ENCODE measurements at places on chromosomes 3 and 15.
A peak's percentile ranks its signal among the peaks of the same experiment; 100 is the strongest.

DNA sequence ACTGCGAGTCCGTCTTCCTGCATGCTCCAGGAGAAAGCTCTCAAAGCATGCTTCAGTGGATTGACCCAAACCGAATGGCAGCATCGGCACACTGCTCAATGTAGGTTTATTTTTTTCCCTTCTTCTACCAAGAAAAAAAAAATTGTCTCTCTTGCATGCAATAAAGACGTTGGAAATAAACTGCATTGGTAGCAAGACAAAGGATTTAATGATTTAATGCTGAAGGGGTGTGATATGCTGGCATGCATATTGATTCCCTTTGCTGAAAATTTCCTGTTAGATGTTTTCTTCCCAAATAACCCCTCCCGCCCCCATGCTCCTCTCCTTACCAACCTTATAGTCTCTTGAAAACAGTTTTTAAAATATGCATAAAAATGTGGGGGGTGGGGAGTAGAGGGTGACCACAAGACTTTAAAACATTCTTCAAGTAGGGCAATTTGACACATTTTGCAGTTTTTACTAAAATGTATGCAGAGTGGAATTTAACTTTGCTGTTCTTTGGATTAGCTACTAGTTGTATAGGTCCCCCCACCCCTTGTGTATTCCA lies 799 bp downstream of the RARB start:
- peak; percentile 81 for DNase-seq

DNA sequence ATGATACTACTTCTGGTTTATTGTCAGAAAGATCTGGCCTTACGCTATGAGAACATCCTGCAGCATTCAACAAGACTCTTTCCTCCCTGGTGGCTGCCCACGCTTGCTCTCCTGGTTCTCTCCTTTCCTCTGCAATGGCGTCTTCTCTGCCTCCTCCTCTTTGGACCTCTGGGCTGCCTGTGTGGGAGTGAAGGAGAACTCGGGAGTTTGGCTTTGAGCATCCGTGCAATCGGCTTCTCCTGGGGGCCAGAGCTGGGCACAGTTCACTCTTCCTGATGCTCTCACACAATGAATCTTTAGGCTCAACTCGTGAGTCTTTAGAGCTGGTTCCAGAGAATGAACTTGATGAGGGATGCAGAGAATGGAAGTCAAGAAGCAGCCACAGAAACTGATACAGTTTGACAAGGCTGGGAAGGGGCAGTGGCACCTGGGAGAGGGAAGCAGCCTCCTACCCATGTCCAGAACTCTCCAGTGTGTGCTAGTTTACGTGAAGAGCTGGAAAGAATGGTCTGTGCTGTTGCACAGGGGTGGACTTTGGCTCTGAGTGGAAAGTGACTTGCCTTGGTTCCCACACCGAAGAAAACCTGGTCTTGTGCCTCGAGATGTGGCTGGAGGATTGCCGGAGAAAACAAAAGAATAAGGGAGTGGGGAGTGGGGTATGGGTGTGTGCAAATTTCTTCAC lies 37.9 kb downstream of the RPLP1 start:
- no peak for DNase-seq

- DNase-seq: no peak
These were observed 125.2 kb downstream of the OCA2 start for GRCh38 chr15:27973886-27974285.

- no peak for DNase-seq
These were observed 211.8 kb downstream of the TBC1D2B start for GRCh38 chr15:77865701-77866100.

DNA sequence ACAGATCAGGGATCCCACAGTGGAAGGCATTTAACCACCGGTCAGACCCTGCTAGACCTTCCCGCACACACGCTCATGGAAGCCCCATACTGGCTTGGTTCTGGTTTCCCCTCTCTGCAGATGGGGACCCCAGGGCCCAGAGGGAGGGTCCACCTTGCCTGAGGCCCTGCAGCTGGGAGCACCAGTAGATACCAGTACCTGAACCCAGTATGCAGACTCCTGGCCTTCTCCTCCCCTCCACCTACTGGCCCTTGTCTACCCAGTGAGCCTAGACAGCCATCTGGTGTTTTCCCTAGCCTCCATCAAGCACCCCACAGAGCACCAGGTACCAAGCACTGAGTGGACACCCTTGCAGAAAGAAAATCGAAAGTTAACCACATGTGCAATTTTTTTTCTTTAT lies 65.1 kb downstream of the MEGF11 start:
- DNase-seq: no peak

DNA sequence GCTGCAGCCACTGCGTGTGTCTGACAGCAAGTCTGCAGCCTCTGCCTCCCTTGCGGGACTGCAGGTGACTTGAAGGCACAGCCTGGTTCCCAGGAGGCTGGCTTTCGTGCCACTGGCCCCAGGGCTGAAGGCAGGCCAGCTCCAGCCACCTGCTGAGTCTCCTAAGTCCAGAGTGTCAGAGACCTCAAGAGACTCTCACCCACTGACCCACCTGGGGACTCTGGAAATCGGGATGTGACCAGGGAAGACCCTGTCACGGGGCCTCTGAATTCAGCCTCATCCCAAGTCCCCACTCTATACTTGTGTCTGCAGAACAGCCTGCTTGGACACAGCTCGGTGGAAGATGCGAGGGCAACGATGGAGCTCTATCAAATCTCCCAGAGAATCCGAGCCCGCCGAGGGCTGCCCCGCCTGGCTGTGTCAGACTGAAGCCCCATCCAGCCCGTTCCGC lies 16.3 kb downstream of the ISG20 start:
- DNase-seq: no peak

DNA sequence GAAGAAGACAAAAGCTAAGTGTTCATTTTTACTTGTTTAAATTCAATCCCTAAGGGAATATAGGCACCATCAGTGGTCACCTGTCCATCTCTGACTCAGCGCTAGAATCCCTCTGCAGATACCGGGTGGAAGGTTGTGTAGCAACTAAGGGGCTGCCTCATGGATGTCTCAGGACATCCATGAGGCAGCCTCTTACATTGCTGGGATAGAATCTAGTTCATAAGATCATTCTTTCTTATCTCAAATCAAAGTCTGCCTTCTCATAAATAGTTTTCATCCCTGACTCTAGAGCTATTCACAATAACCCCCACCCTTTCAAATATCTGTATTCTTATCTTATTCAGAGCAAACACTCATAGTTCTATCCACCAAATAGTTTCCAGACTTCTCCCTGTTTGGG lies 38.1 kb downstream of the HSPBAP1 start:
- no peak for DNase-seq

DNA sequence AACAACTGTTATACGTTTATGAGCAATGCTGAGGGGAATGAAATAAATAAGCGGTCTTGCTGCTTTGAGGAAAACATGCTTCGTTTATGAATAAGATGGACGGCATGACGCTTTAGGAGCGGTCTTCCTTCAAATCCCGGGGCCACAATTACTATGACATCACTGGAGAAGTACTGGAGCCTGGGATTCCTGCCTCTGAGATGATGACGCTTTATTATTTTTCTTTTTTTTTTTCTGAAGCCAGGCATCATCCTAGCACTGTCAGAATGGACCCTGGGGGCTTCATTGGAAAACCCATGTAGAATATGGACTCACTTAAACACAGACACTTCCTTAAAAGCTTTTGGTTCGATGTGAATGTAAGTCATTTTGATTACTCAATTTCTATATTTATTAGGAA lies 52.5 kb upstream of the FOXP1 start:
- DNase-seq: no peak

- peak; percentile 78 for DNase-seq
These were observed 380.9 kb upstream of the RARB start for GRCh38 chr3:25046911-25047771.

DNA sequence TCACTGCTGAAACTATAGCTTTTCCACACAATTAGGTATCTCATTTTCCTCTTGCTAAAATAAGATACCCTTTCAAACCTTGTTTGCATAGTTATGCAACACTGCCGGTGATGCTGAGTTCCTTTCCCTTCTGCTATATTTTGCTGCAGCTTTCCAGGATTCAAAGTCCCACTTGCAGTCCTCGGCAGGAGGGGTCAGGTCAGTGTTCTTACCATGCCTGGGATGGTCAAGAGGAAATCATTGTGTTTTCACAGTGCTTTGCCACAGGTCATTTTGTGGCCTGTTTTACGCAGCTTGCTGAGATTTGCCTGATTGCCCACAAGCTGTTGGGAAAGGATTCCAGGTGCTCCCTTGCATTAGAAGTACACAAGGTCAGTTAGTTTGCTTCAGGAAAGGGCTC lies 156.9 kb downstream of the B3GALNT1 start:
- no peak for DNase-seq

GRCh38 chr3:191328383-191328961 lies 722 bp upstream of the CCDC50 start:
- DNase-seq: no peak

DNA sequence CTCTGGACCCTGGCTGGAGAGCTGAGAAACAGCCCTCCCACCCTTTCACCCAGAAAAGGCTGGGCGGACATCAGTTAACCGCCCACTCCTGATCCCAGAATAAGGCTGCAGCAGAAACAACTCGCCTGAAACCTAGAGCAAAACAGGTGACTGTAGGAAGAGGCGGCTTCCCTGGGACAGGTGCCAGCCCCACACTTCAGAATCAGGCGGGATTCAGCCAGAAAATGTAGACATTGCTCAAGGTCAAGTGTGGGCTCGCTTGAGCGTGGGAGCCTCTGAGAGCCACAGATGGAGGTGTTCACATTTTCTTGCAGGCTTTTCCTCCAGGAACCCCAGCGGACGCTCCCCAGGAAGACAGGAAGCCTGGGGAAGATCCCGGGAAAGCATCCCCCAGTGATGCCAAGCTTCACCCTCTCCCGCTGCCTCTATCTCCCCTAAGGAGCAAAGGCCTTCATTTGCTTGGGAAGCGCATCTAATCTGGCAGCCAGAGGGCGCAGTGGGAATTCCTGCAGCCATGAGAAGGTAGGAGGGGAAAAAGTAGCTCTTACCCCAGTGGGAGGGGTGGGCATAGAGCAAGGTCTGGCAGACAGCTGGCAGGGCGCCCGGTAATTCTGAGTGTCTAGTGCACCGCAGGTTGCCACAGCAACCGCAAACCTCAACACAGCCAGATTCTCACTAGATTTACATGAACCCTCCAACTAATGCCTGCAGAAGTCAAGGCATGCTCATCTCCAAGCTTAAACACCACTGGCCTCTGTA lies 77.7 kb downstream of the OCA2 start:
- DNase-seq: peak; percentile 94

- DNase-seq: no peak
These were observed 144.4 kb upstream of the THRB start for GRCh38 chr3:24639061-24639460.

- peak; percentile 78 for DNase-seq
These were observed 138.1 kb downstream of the TMCO5A start for GRCh38 chr15:38072348-38073177.

DNA sequence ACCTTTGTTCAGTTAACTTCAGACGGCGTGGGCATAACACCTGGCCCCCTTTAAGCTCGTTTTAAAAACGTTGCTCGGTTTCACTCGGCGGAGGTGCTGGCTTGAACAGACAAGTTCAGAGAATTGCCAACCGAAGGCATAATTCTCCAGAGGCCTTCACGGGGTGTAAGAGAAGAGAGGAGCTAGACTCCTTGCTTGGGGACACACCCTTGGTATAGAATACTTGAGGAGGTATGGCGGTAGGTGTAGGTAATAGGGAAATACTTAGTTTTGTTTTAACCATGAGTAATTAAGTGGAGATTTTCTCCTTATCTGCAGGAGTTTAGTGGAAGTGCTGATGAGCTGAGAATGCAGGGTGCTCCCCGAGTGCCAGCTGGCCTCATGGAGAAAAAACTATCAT lies 921 bp downstream of the FBXL2 start:
- DNase-seq: no peak

DNA sequence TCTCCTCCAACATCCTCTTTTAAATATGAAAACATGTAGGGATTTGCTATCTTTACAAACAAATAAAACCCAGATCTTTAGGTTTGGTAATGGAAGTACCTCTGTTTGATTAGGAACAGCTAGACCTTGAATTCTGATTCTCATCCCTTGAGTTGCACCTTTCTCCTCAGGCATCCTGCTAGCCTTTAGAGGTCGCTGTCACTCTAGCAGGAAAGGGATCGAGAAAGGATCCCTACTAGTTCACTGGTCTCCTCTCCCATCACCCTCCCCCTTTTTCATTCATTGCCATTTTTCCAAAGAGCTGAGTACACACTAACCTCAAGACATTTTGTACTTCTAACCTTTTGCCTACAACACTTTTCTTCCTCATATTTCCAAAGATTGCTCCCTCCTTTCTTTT lies 569.8 kb downstream of the RBMS3 start:
- DNase-seq: no peak

- DNase-seq: no peak
These were observed 17.9 kb downstream of the CP start for GRCh38 chr3:149203758-149204157.

- no peak for DNase-seq
These were observed 22.4 kb downstream of the SPSB4 start for GRCh38 chr3:141073580-141073979.

DNA sequence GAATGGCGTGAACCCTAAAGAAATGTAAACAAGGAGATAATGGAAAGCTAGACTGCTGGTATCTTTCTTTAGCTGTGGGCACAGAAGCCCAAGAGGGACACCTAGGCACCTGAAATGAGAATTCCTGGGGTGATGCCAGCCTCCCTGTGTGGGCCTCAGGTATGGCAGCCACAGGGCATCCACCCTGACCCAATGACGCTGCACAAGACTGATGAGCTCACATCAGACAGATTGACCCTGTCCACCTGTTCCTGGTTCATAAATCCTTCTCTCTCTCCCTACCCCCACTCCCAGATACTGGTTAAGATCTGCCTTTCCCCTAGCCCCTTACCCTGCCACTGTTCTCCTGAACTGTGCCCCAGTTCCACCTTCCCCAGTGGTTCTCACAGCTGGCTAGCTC lies 1.5 kb downstream of the GLB1 start:
- no peak for DNase-seq

GRCh38 chr3:114154321-114154821 lies 24.5 kb downstream of the DRD3 start:
- DNase-seq: no peak

DNA sequence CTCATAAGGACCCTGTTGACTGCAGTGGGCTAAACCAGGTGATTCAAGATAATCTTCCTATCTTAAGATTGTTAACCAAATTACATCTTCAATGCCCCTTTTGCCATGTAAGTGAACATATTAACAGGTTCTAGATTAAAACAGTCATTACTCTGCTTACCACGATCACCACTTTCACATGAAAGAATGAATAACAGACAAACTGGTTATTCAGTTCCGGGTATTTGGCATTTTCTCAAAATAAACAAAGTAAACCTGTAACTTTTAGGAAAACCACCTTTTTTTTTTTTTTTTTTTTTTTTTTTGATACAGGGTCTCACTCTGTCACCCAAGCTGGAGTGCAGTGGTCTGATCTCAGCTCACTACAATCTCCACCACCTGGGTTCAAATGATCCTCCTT lies 131.2 kb downstream of the IMPG2 start:
- DNase-seq: no peak

DNA sequence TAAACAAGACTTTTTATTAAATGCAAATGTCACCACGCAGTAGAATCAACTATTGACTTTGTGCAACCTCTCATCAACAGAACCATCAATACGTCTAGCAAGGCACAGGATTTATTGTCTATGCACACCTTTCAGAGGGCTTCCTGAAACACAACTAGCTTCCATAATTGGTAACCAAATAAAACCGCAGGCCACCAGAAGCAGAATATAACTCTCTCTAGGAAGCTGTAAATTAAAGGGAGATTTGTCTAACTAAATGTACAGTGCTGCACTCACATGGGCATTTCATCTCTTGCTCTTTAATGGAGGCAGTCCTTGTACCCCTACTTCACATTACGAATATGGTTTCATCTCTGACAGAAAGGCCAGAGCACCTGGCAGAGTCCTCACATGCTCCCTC lies 93.0 kb downstream of the FHIT start:
- DNase-seq: no peak

All from fibroblast of skin of scalp (primary cell).